ENCODE measurements at places on chromosomes 7 and 10. TPM values are rescaled to one million over a fixed set of nuclear protein-coding genes. Genes with fewer than 3 reads are reported as not detected.

GRCh38 chr7:103117465-103117864 is 31.4 kb downstream of the NAPEPLD start:
- no peak for DNase-seq
- H3K27me3 ChIP-seq, result no peaks in the 10 kb centered on the region
- no peaks in the 10 kb centered on the region for H3K4me1 ChIP-seq
- no peaks in the 10 kb centered on the region for H3K36me3 ChIP-seq
- no peak overlapping the region for H3K4me3 ChIP-seq
- no peak overlapping the region for H3K27ac ChIP-seq

- H3K4me1 ChIP-seq, result no peaks in the 10 kb centered on the region
- H3K27ac ChIP-seq, result no peak overlapping the region
- H3K36me3 ChIP-seq, result no peaks in the 10 kb centered on the region
- no peak overlapping the region for H3K4me3 ChIP-seq
- H3K27me3 ChIP-seq, result no peaks in the 10 kb centered on the region
Measured at GRCh38 chr10:45548068-45548467, 124.5 kb downstream of the ZFAND4 start.

The PDLIM1 gene
- total RNA-seq, result 370 TPM

GRCh38 chr7:29140873-29141468 is 5.4 kb downstream of the CPVL start:
- no peaks in the 10 kb centered on the region for H3K4me1 ChIP-seq
- no peak overlapping the region for H3K27ac ChIP-seq
- H3K27me3 ChIP-seq, result peaks cover 7% of the 10 kb centered on the region
- no peak overlapping the region for H3K4me3 ChIP-seq

DNA sequence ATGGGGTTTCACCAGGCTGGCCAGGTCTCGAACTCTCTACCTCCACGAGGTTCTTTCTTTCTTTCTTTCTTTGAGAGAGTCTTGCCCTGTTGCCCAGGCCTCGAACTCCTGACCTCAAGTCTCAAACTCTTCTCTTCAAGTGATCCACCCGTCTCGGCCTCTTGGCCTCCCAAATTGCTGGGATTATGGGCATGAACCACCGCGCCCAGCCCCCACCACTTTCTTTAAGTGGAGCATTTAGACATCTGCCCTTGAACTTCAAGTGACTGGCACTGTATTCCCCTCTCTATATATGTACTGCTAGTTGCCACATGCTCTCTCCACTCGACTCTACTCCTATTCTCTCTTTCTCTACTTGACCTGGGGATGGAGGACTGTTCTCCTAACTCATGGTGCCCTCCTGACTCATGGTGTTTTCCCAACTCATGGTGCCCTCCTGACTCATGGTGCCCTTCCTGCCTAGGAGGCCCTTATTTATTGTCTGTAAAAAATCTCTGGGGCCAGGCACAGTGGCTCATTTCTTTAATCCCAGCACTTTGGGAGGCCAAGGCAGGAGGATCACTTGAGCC is 19.3 kb upstream of the ACHE start:
- H3K4me1 ChIP-seq, result peaks cover 6% of the 10 kb centered on the region
- no peak for DNase-seq
- H3K27ac ChIP-seq, result no peak overlapping the region
- H3K4me3 ChIP-seq, result no peak overlapping the region
- no peaks in the 10 kb centered on the region for H3K36me3 ChIP-seq

The PTPN20 gene
- 17.1 TPM for total RNA-seq

GRCh38 chr10:126425489-126426065 is 37.3 kb upstream of the ADAM12 start:
- no peak for DNase-seq
- H3K36me3 ChIP-seq, result no peaks in the 10 kb centered on the region
- no peak overlapping the region for H3K4me3 ChIP-seq
- H3K27ac ChIP-seq, result no peak overlapping the region
- peaks cover 27% of the 10 kb centered on the region for H3K4me1 ChIP-seq

The GIMAP7 gene
- total RNA-seq, result 7.5 TPM

- DNase-seq, result no peak
- peaks cover 3% of the 10 kb centered on the region for H3K4me1 ChIP-seq
- no peak overlapping the region for H3K4me3 ChIP-seq
- H3K27ac ChIP-seq, result no peak overlapping the region
- H3K36me3 ChIP-seq, result peaks cover 39% of the 10 kb centered on the region
Measured at GRCh38 chr10:92180399-92180798, 110.5 kb downstream of the CPEB3 start.

DNA sequence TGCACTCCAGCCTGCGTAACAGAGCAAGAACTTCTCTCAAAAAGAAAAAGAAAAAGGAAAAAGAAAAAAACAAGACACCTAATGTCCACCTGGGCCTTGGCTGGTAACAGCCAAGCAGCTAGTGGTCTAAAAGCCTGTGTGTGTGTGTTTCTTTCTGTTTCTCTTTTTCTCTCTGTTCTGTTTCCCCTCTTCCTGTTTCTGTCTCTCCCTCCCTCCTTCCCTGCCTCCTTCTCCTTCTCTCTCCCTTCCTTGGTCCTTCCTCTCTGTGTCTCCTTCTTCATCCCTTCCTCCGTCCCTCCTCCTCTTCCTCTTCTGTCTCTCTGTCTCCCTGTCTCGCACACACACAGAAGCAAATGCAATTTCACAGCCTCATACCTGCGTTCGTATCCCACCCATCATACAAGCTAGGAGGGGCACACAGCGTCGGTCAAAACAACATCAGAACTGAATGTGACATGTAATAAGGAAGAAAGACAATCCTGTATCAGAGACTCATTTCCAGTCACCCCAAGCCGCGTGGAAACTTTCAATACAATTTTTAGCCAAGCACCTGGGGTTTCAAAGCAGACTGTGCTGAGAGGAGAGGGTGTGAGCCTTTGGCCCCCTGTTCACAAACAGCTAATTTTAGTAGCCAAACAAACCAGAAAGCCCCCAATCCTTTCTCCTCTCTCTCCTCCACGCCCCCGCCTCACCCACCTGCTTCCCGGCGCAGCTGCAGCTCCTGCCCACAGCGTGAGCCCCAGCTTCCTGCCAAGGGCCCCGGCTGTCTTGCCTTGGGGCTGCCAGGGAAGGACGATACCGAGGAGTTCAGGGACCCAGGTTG is 50.2 kb upstream of the GNA12 start:
- H3K36me3 ChIP-seq, result no peaks in the 10 kb centered on the region
- no peak for DNase-seq
- no peak overlapping the region for H3K27ac ChIP-seq
- H3K4me3 ChIP-seq, result no peak overlapping the region
- H3K27me3 ChIP-seq, result peaks cover 22% of the 10 kb centered on the region

DNA sequence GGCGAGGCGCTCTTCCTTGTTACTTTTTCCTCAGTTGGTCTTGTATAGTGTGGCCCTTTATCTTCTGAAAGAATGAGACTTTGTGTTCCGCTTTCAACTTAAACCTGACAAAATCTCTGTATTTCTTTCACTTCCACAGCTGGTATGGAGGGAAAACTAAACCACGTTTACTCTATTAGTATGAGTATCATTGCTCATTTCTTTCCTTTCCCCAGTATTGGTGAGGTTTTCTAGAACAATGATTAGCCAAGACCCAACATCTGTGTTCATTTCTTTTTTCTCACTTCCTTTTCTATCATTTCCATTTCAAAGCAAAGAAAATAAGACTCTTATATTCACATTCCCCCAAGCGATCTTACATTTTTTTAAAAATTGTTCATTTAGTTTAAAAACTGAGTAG is 165.3 kb downstream of the PAXIP1 start:
- H3K27ac ChIP-seq, result no peak overlapping the region
- peaks cover 49% of the 10 kb centered on the region for H3K27me3 ChIP-seq
- no peak overlapping the region for H3K4me3 ChIP-seq
- no peak for DNase-seq

The PRPS1L1 gene
- not detected for total RNA-seq

The MAD1L1 gene
- 21.0 TPM for total RNA-seq

DNA sequence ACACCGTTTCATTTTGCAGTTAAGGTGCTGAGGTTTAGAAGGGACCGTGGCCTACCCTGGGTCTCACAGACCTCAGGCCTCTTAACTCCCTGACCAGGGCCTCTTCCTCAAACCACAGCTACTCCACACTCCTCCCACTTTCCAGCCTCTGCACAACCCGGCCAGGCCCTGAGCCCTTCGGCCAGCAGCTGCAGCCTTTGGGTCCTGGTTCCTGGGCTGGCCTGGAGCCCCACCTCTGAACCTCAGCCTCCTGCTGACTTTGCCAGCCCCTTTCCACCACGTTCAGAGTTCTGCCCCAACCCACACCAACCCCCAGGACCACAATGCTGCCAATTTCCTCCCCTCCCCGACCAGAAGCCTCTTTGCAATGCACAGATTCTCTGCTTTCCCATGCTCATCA is 84.1 kb downstream of the VOPP1 start:
- no peak overlapping the region for H3K27ac ChIP-seq
- peaks cover 21% of the 10 kb centered on the region for H3K36me3 ChIP-seq
- H3K27me3 ChIP-seq, result no peaks in the 10 kb centered on the region
- H3K4me1 ChIP-seq, result no peaks in the 10 kb centered on the region

The ZWINT gene
- 1.5 TPM for total RNA-seq

The MEIG1 gene
- total RNA-seq, result not detected

GRCh38 chr7:41955893-41956675 is 253.2 kb upstream of the INHBA start:
- H3K4me3 ChIP-seq, result peak overlapping the region; percentile 8
- no peaks in the 10 kb centered on the region for H3K36me3 ChIP-seq
- peaks cover 24% of the 10 kb centered on the region for H3K4me1 ChIP-seq
- no peak overlapping the region for H3K27ac ChIP-seq

DNA sequence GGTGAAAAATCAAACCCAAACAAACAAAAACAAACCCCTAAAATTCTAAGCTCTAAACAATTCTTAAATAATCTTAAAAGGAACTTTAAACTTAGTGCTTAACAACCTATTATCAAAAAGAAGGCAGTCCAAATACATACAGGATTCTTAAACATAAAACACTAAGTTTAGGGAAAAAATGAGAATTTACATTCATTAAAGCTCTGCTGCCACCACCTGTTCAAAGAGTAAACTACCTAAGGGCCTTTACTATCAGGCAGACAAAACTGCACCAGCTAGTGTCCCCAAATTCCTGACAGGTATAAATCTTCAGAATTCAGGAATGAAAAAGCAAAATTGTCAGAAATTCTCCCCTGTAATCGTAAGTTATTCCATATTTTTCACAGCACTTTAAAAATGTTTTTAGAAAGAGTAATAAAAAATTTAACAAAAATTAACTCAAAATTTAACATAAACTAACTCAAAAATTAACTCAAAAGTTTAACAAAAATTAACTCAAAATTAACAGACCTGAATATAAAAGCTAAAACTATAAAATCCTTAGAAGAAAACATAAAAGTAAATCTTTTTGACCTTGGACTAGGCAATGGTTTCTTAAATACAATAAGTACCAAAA is 55.1 kb downstream of the PDZD8 start:
- no peaks in the 10 kb centered on the region for H3K4me1 ChIP-seq
- peaks cover 21% of the 10 kb centered on the region for H3K36me3 ChIP-seq
- no peaks in the 10 kb centered on the region for H3K27me3 ChIP-seq
- H3K4me3 ChIP-seq, result no peak overlapping the region

GRCh38 chr7:22350466-22351328 is 6.3 kb downstream of the RAPGEF5 start:
- H3K4me1 ChIP-seq, result peaks cover 3% of the 10 kb centered on the region
- no peak overlapping the region for H3K27ac ChIP-seq
- no peak overlapping the region for H3K4me3 ChIP-seq
- H3K27me3 ChIP-seq, result peaks cover 19% of the 10 kb centered on the region
- DNase-seq, result no peak

- DNase-seq, result no peak
- H3K4me3 ChIP-seq, result no peak overlapping the region
- no peaks in the 10 kb centered on the region for H3K4me1 ChIP-seq
- no peak overlapping the region for H3K27ac ChIP-seq
- no peaks in the 10 kb centered on the region for H3K36me3 ChIP-seq
- no peaks in the 10 kb centered on the region for H3K27me3 ChIP-seq
Measured at GRCh38 chr10:14382022-14382421, 51.3 kb upstream of the FRMD4A start.

- no peaks in the 10 kb centered on the region for H3K27me3 ChIP-seq
- no peaks in the 10 kb centered on the region for H3K36me3 ChIP-seq
- H3K4me1 ChIP-seq, result no peaks in the 10 kb centered on the region
- no peak for DNase-seq
Measured at GRCh38 chr10:48498940-48499510, 105.8 kb downstream of the ARHGAP22 start.

- H3K4me3 ChIP-seq, result no peak overlapping the region
- no peaks in the 10 kb centered on the region for H3K4me1 ChIP-seq
- H3K27me3 ChIP-seq, result no peaks in the 10 kb centered on the region
- H3K27ac ChIP-seq, result no peak overlapping the region
- no peak for DNase-seq
Measured at GRCh38 chr7:13872709-13873108, 116.8 kb downstream of the ETV1 start.

- no peak for DNase-seq
- H3K4me1 ChIP-seq, result peaks cover 7% of the 10 kb centered on the region
- no peak overlapping the region for H3K4me3 ChIP-seq
- H3K27me3 ChIP-seq, result no peaks in the 10 kb centered on the region
- peaks cover 52% of the 10 kb centered on the region for H3K36me3 ChIP-seq
Measured at GRCh38 chr7:151570366-151570915, 50.7 kb upstream of the RHEB start.

- peaks cover 14% of the 10 kb centered on the region for H3K4me1 ChIP-seq
- H3K27ac ChIP-seq, result peak overlapping the region; percentile 56
- H3K36me3 ChIP-seq, result no peaks in the 10 kb centered on the region
- DNase-seq, result peak; percentile 77
- peaks cover 10% of the 10 kb centered on the region for H3K27me3 ChIP-seq
Measured at GRCh38 chr7:2477447-2478398, 1.5 kb upstream of the GRIFIN start.

The FKBP9 gene
- total RNA-seq, result 124 TPM

The NXPH1 gene
- not detected for total RNA-seq

- no peak overlapping the region for H3K27ac ChIP-seq
- no peaks in the 10 kb centered on the region for H3K4me1 ChIP-seq
- no peak overlapping the region for H3K4me3 ChIP-seq
- DNase-seq, result no peak
Measured at GRCh38 chr7:1263391-1263951, 30.8 kb downstream of the UNCX start.

- peaks cover 22% of the 10 kb centered on the region for H3K4me1 ChIP-seq
- peak overlapping the region; percentile 99 for H3K4me3 ChIP-seq
- H3K27ac ChIP-seq, result peak overlapping the region; percentile 98
- DNase-seq, result no peak
- H3K27me3 ChIP-seq, result peaks cover 2% of the 10 kb centered on the region
Measured at GRCh38 chr7:98877692-98878364, 504 bp upstream of the TRRAP start.

DNA sequence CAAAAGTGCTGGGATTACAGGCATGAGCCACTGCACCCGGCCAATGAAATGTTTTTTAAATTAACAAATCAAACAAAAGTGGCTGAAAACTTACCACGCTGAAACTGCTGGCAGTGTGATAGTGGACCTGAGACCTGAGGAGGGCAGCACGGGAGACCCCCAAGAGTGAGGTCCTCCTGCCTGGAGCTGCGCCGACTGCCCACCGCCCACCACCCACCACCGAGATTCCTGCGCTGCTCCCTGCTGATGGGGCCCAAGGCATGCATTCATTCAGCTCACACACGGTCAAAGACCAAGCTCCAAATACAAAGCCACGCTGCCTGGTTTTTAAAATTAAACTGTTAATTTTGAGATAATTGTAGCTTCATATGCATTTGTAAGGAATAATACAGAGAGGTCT is 16.4 kb upstream of the LARP4B start:
- H3K36me3 ChIP-seq, result no peaks in the 10 kb centered on the region
- H3K4me1 ChIP-seq, result peaks cover 9% of the 10 kb centered on the region
- no peaks in the 10 kb centered on the region for H3K27me3 ChIP-seq
- H3K27ac ChIP-seq, result no peak overlapping the region
- no peak overlapping the region for H3K4me3 ChIP-seq

- H3K36me3 ChIP-seq, result no peaks in the 10 kb centered on the region
- no peak overlapping the region for H3K4me3 ChIP-seq
- DNase-seq, result no peak
- H3K27me3 ChIP-seq, result no peaks in the 10 kb centered on the region
- no peak overlapping the region for H3K27ac ChIP-seq
Measured at GRCh38 chr10:51371743-51372142, 297.5 kb downstream of the PRKG1 start.

- H3K4me1 ChIP-seq, result no peaks in the 10 kb centered on the region
- DNase-seq, result no peak
- no peaks in the 10 kb centered on the region for H3K27me3 ChIP-seq
Measured at GRCh38 chr7:43849047-43849446, 20.3 kb downstream of the MRPS24 start.

Measured in heart right ventricle (tissue), 16 donors.